Naive thymus-derived CD4-positive, alpha-beta T cell (primary cell): ENCODE measurements at places on chromosomes 6 and 20.

GRCh38 chr6:155351273-155352129 is 37.2 kb upstream of the TFB1M start:
- DNase-seq: no peak

DNA sequence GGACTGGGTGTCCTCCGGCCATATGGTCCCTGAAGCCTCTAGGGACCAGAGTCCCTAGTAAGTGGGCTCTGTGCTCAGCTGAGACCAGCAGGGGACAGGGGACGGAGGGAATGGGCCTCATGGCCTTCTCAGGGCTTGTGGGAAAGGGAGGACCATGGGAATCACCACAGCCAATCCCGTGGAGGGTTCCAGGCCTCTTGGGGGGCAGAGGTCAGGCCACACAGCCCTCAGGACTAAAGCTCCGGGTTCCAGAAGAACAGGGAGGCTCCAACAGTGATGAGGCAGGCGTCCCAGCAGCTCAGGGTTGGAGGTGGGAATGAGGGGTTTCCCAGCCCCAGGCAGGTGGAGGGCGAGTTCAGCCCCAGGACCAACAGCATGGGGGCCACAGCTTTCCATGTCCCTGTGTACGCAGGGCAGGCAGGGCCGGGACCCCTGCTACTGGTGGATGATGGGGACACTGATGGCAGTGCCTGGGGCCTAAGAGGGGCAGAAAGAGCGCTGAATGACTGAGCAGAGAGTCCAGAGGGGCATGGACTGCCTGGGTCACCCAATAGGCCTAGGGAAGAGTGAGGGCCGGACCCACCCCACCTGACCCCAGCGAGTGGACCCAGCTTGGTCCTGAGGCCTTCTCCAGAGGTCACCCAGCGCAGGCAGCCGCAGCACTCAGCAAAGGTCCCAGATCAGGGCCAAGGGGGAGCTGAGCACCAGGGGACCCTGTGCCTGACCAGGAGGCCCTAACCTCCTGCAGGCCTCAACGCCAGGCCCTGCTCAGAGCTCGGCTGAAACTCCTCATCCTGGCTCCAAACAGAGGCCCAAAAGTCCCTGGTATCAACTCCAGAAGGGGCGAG is 8.8 kb downstream of the MYL9 start:
- DNase-seq: no peak

DNA sequence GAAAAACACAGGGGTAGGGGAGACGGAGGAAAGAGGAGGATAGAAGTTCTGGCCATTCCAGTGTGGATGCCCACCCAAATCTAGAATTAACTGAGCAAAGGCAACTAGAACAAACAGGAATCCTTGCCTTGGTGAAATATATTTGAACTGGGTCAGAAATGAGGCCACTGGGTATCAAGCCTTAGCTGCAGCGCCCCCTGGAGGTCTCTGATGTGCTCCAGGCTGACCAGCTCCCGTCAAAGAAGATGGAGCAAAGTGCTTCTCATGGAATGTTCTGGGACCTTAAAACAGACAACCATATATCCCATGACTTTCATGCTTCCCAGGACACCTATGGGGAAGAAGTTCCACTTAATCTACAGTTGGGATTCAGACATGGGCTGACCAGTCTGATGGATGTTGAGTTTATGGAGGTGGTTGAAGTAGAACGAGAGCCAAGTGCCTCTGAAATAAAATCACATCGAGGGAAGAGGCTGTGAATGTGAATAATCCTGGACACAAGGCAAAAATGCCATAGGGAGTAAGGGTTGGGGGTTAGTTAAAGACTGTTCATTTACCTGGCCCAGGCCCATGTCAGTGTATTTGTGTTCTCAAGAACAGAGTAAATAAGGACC is 50.4 kb downstream of the HLA-DPB1 start:
- peak; percentile 67 for DNase-seq

GRCh38 chr6:20237677-20238460 is 25.6 kb upstream of the MBOAT1 start:
- no peak for DNase-seq

DNA sequence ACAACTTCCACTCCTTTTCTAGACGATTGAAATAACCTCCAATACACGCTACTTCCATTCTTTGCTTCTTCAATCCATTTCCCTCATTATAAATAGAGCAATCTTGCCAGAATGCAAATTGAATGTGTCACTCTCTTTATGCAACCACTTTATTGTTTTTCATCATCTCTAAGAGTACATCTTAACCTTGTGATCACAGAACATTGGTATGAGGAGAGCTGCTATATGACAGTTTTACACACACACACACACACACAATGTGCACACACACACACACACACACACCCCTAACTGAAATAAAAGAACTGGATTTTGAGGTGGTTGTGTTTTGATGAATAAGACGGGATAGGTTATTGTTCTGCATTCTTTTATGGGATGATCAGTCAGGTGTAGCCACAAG is 187.0 kb downstream of the HDGFL1 start:
- no peak for DNase-seq

DNA sequence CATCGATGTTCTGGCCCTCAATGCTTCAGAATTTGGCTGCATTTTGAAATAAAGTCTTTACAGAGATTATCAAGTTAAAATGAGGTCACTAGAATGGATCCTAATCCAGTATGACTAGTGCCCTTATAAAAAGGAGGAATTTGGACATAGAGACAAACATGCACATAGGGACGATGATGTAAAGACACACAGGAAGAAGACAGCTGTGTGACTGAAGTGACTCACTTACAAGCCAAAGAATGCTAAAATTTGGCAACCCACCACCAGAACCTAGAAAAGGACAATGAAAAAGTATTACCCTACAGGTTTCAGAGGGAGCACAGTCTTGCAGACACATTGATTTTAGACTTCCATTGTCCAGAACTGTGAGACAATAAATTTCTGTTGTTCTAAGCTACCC is 322.8 kb upstream of the GJE1 start:
- DNase-seq: no peak

DNA sequence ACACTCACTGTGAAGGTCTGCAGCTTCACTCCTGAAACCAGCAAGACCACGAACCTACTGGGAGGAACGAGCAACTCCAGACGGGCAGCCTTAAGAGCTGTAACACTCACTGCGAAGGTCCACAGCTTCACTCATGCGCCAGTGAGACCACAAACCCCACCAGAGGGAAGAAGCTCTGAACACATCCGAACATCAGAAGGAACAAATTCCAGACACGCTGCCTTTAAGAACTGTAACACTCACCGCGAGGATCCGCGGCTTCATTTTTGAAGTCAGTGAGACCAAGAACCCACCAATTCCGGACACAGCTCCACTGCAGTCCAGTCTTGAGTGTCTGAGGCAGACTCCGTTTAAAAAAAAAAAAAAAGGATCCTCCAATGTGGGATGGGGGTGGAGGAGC is 60.4 kb upstream of the ERVFRD-1 start:
- no peak for DNase-seq

- DNase-seq: no peak
These were observed 620.0 kb downstream of the PKHD1 start for GRCh38 chr6:51467231-51467952.

GRCh38 chr20:59211208-59211765 is 47.7 kb downstream of the ZNF831 start:
- no peak for DNase-seq

GRCh38 chr6:25054469-25054868 is 118.7 kb upstream of the RIPOR2 start:
- no peak for DNase-seq

DNA sequence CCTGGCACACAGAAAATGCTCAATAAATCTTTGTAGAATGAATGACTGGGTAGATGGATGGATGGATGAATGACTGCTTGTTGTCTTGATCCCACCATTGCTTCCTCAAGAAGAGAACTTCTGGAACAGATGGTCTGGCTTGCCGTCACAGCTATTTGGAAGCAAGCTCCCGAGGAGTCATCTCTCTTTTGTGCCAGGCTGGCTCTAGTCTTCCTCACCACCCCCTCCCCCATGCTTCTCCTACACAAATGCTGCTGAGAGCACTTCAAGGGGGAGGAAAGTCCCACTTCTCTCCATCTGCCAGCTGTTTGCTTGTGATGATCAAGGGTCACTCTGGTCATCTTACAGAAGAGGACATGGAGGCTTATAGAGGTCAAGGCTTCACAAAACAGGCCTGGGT is 11.6 kb upstream of the KCNG1 start:
- no peak for DNase-seq

GRCh38 chr6:167409694-167410093 is 84.8 kb downstream of the TTLL2 start:
- DNase-seq: no peak

DNA sequence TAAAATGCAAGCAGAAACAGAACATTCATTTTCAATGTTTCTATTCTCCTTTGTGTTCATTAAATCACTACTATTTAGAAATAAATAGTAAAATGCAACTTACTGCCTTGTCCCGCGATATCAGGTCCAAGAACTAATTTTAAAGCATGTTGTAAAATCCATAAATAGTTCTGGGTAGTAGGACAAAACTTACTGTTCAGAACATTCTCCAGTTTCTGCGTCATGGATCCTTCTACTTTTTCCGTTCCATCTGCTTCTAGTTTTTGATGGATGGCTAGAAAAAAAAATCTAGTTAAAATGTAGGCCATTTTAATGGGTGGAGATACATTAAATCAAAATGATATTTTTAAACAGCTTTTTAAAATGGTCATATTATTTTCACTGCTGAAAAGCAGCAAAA is 47.0 kb downstream of the HUS1B start:
- DNase-seq: no peak

GRCh38 chr6:90860822-90861601 is 274.1 kb upstream of the MAP3K7 start:
- no peak for DNase-seq

GRCh38 chr6:113082745-113083144 is 735.6 kb downstream of the RFPL4B start:
- DNase-seq: no peak

DNA sequence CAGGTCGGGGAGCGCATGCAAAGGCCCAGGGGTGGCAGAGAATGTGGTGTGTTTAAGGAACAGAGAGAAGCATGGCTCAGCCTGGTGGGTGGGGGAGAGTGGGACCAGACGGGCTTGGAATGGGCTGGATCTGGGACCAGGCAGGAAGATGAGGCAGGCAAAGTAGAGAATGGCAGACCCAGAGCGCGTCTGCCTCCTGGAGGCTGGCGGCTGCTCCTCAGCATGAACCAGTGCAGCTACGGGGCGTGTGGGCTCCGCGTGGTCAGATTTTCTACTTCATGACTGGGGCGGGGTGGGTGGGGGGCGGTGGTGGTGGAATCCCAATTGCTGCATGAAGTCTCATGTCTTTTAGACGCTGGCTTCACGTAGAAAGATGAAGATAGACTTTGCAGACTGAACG is 135.6 kb downstream of the TFAP2C start:
- DNase-seq: no peak

DNA sequence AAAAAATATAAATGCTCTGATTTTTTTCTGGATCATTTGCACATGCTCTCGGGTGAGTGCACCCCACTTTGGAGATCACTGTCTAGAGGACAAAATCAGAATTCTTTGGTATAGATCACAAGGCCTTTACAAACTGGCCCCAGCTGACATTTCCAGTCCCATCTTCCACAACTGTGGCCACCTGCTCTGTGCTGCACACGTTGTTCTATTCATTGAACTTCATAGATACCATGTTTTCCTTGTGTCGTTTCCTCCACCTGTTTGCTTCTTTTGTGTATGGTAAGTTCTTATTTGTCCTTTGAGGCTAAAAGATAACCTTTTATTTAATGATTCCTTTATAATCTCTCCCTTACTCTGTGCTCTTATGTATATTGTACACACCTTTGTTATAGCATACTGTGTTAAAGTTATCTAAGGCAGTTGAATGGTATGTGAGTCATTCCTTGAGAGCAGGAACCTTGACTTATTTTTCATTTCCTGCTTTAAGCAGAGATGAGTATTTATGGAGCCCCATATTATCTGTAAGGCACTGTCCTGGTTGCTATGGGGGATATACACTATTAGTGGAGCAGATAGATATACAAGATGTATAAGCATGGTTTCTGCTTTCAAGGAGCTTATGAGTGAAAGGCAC is 12.0 kb upstream of the SLC17A5 start:
- DNase-seq: no peak

GRCh38 chr6:33320315-33321181 is 3.0 kb upstream of the ZBTB22 start:
- no peak for DNase-seq

DNA sequence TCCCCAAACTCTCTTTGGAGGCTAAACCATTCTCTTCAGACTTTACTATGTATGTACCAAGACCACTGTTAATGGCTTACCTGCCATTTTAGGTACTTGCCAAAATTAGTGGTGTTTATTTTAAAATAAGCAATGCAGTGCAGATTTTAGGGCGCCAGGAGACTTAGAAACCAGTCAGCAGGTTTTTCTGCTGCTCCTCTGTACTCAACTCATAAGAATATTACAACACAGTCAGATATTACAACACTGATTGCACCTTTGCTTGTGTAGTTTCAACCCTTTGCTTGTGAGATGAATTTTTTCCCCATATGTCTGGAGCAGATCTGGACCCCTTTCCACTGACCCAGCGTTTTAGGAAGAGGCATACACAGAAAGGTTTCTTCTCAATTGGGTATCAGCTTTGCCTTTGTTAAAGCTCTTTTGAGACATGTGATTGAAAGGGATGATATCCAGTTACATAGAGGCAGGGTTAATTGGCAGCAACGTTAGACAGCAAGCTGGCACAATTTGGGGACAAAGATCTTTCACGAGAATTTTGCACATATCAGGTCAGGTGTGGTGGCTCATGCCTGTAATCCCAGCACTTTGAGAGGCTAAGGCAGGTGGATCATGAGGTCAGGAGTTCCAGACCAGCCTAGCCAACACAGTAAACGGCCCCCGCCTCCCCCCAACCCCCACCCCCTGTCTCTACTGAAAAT is 6.2 kb downstream of the TTPAL start:
- DNase-seq: no peak

DNA sequence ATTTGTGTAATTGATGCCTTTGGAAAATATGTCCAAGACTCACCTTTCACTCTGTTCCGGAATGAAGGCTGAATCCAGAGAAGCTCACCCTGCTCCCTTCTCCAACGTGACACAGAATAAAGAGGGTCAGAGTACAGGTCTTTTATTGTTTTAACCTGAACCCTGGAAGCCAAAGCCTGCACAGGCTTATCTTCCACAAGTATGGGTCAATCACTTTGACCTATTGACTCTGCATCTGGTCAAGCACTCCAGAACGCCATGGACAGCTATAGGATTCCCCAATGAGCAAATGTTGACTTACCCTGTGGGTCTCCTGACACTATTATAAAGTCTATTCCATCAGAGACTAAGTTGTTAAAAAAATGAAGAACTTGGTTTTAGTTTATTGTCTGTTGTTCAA is 158.4 kb upstream of the MYLIP start:
- DNase-seq: no peak

DNA sequence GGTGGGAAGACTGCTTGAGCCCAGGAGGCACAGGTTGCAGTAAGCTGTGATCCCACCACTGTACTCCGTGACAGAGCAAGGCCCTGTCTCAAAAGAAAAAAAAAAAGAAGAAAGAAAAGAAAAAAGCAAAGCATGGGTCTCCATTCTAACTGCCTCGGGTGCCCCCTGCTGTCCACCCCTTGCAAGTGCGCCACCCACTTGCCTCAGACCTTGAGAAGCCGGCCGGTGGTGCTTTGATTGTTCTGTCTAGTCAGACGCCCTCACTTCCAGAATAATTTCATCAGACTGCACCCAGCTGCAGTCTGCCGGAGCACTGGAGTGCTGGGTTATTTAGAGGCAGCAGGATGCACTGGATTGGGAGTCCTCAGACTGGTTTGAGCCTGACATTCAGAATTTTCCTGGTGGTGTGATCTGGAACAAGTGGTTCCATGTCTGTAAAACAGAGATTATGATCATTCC is 17.6 kb upstream of the TM9SF4 start:
- peak; percentile 68 for DNase-seq
